Mammary microvascular endothelial cell (primary cell): ENCODE measurements at places on chromosomes 1 and 21. TPM values are rescaled to one million over a fixed set of nuclear protein-coding genes. Genes with fewer than 3 reads are reported as not detected.

GPR37L1 gene
- total RNA-seq = not detected in 2 replicates

RPL11 gene
- 907 and 978 TPM in 2 replicates for total RNA-seq

PLA2G2F gene
- total RNA-seq = not detected in 2 replicates

SH2D2A gene
- total RNA-seq = 0.33 and 0.98 TPM in 2 replicates

GNG4 gene
- total RNA-seq = 0.07 TPM in 1 of 2 replicates, not detected in the other

LCE1E gene
- not detected in 2 replicates for total RNA-seq

TAS1R1 gene
- 0.10 TPM in 1 of 2 replicates, not detected in the other for total RNA-seq

PIK3R3 gene
- 9.8 and 11.3 TPM in 2 replicates for total RNA-seq

KPRP gene
- not detected in 2 replicates for total RNA-seq

LCE3D gene
- total RNA-seq = not detected in 2 replicates

SIM2 gene
- 0.10 TPM in 1 of 2 replicates, not detected in the other for total RNA-seq

GBP5 gene
- total RNA-seq = 0.27 and 0.84 TPM in 2 replicates

FCRL3 gene
- not detected in 2 replicates for total RNA-seq
